BJ (cell line): ENCODE measurements at places on chromosomes 5 and 9. TPM values are rescaled to one million over a fixed set of nuclear protein-coding genes. Genes with fewer than 3 reads are reported as not detected.
A peak's percentile ranks its signal among the peaks of the same experiment; 100 is the strongest.

DNA sequence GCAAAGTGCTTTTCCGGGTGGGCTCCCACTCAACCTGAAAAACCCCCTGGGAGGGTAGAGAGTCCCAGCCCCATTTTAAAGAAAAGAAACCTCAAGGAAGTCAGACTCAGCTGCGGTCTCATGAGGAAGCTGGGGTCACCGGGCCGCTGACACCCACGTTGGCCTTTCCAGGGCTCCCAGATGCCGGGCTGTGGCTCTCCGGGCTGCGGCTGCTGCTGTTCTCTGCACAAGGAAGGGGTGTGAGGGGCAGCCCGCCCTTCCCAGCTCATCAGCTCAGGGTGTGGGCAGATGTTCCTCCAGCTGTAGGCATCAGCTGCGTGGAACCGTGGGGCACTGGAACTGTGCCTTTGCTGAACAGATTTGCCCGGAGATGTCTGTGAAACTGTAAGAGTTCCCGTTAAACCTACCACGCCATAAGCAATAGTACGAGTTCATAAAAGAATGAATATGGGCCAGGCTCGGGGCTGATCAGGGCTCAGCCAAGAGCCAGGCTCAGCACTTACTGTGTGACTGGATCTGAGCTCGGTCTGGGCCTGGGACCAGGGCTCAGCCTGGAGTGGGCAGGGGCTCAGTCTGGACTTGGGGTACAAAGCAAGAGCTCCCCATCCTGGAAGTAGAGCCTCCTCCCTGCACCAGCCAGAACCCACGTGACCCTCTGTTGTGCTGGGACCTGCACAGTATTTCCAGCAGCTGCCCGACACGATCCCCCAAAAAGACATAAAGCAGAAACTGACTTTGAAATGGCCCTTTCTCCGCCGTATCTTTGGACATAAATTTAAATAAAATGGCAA, 130.2 kb upstream of the PPP1R26 start:
- DNase-seq, result no peak

- DNase-seq, result peak; percentile 56
Observed at GRCh38 chr9:124632077-124632621, 125.0 kb upstream of the NR5A1 start.

DNA sequence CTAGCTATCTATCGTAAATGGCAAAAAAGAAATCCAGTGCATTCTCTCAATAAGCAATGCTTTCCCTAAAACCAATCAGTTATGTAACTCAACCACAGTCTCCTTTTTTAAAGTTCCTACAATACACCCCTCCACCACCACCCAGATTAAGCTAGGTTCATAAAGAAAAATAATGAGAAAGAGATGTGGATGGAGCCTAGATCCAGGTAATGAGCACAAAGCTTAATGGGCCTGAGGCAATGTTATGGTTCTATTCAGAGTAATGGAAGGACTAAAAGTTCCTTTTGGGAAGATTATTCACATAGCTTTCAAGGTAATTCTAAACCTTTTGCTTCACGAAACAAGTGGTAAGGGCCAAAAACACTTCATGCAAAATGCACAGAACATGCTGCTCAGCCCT, 113.5 kb downstream of the MPDZ start:
- no peak for DNase-seq

- no peak for DNase-seq
Observed at GRCh38 chr5:148713735-148714508, 59.6 kb upstream of the HTR4 start.

GRCh38 chr5:120717381-120717780, 253.3 kb downstream of the PRR16 start:
- no peak for DNase-seq

- DNase-seq, result no peak
Observed at GRCh38 chr9:100013573-100013972, 85.2 kb downstream of the ERP44 start.

DNA sequence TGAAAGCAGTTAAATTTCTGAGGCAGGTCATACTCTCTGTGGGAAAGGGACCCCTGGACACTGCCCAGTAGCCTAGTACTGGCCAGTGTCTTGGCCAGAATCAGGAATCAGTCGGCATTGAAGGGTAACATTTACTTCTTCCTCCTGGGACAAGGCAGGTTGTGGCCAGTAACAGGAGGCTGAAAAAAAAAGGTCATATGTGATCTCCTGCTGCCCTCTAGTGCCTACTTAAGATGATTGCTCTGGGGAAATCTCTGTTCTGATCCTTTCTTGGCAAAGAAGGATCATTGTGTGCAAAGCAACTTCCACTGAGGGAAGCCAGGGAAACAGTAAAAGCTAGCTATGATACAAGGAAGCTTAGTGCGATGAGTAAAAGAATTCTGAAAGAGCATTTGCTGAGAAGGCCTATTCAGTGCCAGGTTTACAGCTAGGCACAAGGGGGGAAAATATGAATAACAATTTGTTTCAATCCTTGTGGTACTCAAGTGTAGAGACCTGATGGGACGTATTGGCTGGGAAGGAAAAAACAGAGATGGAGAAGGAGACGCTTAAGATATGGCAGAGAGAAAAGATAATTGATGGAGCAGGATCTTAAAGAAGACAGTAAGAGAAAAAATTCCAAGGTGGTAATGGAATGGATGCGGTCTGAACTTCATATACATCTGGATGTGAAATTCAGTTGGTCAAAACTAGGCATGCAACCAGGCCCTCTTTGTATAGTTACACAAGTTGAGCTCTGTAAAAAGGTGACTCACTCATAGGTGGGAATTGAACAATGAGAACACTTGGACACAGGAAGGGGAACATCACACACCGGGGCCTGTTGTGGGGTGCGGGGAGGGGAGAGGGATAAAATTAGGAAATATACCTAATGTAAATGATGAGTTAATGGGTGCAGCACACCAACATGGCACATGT, 25.8 kb upstream of the TRIM32 start:
- peak; percentile 35 for DNase-seq

- DNase-seq, result no peak
Observed at GRCh38 chr5:56480705-56481427, 247.7 kb upstream of the ANKRD55 start.

DNA sequence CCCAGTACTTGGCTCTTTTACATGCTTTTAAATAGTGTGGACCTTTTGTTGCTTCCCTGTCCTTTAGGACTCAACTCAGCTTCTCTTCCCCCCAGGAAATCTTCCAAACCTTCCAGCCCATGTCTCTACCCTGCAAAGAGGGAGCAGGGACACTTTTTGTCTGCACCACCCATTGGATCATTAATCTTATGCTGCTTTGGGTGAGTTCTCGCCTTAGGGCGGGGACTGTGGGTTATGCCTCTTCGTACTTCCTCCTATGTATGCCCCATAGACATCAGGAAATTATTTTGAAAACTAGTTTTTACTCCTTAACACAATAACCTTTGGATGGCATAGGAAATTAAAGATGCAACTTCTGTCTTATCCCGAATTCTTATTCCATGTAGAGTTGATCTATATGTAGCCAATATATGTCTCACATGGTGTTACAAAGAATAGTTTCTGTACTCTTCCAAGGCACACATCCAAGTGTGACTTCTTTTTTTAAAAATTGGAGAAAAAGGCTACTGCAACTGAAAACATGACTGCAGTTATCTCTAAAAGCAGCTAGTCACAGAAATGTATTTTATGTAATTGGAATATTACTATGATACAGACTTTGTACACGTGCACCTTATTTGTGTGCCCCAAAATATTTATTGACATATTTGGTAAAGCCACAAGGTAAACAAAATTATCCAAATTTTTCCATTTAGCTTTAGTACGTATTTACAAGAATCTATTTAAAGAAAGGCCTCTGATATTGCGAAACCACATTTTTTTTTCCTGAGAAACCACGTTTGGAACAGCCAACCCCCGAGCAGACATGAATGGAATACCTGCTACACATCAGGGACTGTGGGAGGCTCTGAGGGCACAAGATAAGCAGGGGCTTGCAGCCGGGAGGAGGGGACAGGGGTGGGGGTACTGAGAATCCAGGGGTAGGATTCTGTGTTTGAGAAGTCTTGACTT, 133.6 kb downstream of the WDR41 start:
- peak; percentile 80 for DNase-seq

DNA sequence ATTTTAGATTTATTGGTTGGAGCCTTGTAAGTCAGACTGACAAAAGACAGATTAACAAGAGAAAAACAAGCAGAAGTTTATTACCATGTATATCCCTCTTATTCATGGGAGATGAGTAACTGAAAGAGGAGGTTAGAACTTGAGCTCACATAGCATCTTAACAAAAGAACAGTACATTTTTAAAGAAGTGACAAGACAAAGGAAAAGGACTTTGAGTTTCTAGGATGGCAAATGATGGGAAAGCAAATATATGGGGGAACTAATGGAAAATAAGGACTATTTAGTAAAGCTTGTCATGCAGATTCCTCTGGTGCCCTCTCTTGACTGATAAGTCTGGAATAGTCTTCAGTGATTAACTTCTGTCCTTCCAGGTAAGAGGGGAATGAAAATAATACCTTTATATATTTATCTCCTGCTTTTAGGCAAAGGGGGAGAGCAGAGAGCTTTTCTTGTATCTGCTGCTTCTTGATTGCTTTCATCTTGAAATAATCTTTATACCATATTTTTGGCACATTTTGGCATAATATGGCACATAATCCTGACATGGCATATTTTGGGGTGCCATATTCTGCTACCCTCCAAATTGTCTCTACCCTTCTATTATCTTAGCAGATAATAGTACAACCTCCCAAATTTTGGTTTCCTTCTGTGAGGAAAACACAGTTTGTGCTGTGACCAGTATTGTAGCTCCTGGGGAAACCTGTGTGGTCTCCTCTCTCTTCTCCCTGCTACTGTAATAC, 206.8 kb downstream of the TMC1 start:
- DNase-seq, result no peak

GRCh38 chr5:159912033-159912800, 4.1 kb upstream of the ADRA1B start:
- no peak for DNase-seq

GLDC gene
- polyA plus RNA-seq, result 0.28 and 0.44 TPM in 2 replicates

PCDHGB4 gene
- 11.8 and 12.2 TPM in 2 replicates for polyA plus RNA-seq

ESM1 gene
- polyA plus RNA-seq, result 2.4 and 2.8 TPM in 2 replicates

FOXD4L6 gene
- polyA plus RNA-seq, result not detected in 2 replicates

SPAG8 gene
- polyA plus RNA-seq, result 0.50 and 0.85 TPM in 2 replicates

CDKN2A gene
- polyA plus RNA-seq, result 15.2 and 20.0 TPM in 2 replicates

NDST1 gene
- polyA plus RNA-seq, result 56.6 and 89.7 TPM in 2 replicates

TXNDC8 gene
- polyA plus RNA-seq, result not detected in 2 replicates

LAMC3 gene
- 0.01 TPM in 1 of 2 replicates, not detected in the other for polyA plus RNA-seq

PDZD2 gene
- polyA plus RNA-seq, result 0.06 TPM in 1 of 2 replicates, not detected in the other

SLC4A9 gene
- polyA plus RNA-seq, result not detected in 2 replicates

PCDHA2 gene
- 0.02 TPM in 1 of 2 replicates, not detected in the other for polyA plus RNA-seq
